ENCODE measurements at places on chromosomes 12 and 14.

- no peak for DNase-seq
These were observed 40.0 kb downstream of the FBRSL1 start for GRCh38 chr12:132529906-132530305.

DNA sequence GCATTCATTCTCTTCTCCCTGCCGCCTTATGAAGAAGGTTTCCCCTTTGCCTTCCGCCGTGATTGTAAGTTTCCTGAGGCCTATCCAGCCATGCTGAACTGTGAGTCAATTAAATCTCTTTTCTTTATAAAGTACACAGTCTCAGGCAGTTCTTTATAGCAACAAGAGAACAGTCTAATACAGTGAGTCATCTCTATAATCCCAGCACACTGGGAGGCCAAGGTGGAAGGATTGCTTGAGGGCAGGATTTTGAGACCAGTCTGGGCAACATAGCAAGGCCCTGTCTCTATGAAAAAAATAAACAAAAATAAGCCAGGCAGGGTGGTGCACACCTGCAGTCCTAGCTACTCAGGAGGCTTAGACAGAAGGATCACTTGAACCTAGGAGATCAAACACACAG, 259.9 kb downstream of the CEP128 start:
- no peak for DNase-seq

DNA sequence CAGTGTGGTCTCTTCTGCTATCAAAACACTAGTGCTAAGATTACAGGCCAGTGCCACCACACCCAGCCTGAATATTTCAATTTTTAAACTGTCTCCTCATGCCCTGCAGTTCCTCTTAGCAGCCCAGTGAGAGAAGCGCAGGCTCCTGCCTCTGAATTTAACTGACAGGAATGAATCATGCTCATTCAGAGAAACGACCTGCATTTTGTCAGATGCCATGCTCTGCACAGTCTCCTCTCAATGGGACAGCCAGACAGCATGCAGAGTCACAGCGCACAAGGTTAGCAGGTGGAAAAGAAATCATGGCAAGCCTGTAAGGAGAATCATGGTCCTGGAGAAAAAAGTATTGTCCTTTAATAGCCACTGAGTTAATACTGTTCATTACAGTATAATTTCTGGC, 691.0 kb upstream of the SEL1L start:
- DNase-seq: no peak

- peak; percentile 100 for DNase-seq
These were observed 891.1 kb downstream of the TMEM121 start for GRCh38 chr14:106417224-106418049.

DNA sequence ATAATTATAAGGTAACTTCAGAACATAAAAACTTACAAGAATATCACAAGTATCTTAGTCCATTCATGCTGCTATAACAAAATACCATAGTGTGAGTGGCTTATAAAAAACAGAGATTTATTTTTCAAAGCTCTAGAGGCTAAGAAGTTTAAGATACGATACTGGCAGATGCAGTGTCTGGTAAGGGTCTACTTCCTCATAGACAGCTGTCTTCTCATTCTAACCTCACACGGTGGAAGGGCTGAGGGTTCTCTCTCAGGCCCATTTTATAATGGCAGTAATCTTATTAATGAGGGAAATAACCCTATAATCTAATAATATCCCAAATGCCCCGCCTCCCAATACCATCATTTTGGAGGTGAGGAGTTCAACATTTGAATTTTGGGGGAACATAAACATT, 23.7 kb upstream of the OSBPL8 start:
- no peak for DNase-seq

DNA sequence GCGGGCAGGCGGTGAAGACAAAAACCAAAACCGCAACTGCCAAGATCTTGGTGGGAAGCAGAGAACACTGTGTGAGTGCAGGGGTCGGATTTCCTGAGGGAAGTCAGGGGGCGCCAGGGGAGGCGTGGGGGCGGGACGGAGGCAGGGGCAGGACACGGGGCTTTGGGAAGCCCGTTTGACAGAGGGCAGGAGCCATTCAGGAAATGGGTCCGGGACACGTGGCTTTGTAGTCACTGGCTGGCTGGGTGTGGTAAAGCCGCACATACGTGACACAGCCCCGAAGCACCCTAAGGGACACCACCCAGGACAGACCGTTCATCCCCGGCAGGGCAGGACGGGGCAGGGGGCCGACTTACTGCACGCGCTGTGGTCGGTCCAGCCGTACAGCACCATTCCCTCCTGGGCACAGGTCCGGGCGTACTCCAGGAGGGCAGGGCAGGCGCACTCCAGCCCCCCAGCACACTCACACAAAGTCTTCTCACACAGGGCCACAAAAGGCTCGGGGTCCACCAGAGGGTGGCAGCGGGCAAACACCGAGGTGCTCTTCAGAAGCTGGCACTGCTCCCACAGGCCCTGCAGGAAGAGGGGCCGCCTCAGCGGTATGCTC, 49.4 kb downstream of the VWF start:
- peak; percentile 69 for DNase-seq

GRCh38 chr12:104215638-104216297, at the start of gene TXNRD1:
TSS of gene TXNRD1 (plus strand) at chr12:104215779. CDS start at chr12:104215803, 24 bp downstream.
- peak; percentile 83 for DNase-seq

- DNase-seq: no peak
These were observed 2.7 kb downstream of the SRSF5 start for GRCh38 chr14:69769623-69770022.

- DNase-seq: no peak
These were observed 259.5 kb downstream of the MSRB3 start for GRCh38 chr12:65537978-65538377.

DNA sequence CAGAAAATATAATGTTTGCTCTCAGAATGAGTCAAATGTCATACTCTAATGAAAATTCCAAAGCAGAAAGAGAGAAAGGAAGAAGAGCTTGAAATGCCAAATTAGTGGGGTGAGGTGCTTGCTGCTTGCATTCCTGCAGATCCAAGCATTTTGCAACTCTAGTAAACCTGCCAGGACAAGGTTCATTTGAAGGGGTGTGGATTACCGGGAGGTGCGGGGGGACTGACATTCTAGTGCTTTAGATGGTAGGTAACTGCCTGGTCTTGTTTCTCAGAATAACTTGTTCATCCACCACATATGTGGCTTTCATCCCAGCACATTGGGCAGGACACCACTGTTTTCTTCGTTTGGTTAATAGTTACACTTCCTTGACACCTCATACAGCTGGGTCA, 144.4 kb downstream of the AKAP6 start:
- no peak for DNase-seq

- DNase-seq: no peak
These were observed 6.0 kb upstream of the SOS2 start for GRCh38 chr14:50237427-50237826.

DNA sequence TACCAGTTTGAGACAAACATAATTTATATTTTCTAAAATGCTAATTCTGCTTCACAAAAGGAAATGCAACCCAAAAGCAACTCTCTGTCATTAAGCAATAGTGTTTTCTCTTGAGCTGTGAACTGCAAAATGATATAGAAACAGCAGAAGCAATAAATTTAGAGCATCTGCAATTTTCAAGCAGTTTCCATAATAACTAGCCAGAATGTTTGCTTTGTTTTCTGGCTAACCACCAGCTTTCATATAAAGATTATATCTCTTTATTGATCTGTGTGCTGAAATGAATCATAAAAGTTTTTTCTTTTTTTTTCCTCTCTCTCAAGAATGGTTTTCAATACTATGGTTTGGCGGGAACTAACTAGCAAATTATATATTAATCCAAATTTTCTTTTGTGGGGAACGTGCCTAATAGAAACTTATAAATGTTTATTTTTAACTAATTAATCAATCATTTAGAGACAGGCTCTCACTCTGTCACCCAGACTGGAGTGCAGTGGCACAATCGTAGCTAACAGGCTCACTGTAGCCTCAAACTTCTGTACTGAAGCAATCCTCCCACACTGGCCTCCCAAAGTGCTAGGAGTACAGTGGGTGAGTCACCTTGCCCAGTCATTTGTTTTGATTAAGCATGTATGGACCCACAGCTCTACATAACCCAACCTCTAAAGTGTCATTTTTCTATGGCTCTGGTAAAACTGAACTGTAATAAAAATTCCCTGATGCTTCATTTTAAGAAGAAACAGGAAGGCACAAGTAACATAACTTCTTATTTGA, 830.1 kb upstream of the MGAT4C start:
- DNase-seq: no peak

DNA sequence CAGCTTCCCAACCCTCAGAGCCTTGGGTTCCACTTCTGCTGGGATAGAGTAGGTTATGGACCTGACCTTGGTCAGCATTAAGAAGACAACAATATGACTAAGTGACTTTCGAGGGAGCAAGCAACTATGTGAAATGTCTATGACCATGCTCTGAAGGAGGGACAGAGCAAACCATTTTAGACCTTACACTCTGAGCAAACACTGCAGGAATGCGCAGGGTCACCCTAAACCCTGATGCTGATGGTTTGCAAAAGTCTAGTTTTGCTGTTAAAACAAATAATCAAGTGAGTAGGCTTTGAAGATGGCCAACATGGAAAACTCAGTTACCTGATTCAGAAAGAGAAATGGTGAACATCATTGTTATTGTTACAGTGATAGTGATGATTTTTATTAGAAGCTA, 8.7 kb downstream of the ZCCHC8 start:
- no peak for DNase-seq

Measured in activated naive CD4-positive, alpha-beta T cell treated with anti-CD3 and anti-CD28 coated beads, Interleukin-2, amount 50 U/mL, for 72 hours (primary cell).